ENCODE measurements at places on chromosomes 13 and 19. TPM values are rescaled to one million over a fixed set of nuclear protein-coding genes. Genes with fewer than 3 reads are reported as not detected.

- no peak for DNase-seq
These were observed 70.7 kb downstream of the COL4A2 start for GRCh38 chr13:110377826-110378201.

DNA sequence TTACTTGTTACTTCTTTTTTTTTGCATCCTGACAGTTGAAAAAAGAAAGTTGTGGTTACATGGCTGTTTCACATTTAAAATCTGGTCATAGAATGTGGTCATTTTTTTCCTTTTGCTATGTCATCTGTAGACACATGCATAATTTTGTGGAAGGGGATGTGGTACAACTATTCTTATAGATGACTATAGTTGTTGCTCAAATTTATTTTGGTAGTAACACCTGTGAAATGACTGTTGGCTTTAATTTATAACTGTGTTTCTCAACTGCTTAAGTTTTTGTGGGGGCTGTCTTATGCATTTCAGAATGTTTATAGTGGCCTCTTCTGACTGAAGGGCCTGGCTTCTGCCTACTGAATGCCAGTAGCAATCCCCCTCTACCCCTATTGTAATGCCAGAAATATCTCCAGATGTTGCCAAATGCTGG lies 130.5 kb downstream of the PAN3 start:
- no peak for DNase-seq

DNA sequence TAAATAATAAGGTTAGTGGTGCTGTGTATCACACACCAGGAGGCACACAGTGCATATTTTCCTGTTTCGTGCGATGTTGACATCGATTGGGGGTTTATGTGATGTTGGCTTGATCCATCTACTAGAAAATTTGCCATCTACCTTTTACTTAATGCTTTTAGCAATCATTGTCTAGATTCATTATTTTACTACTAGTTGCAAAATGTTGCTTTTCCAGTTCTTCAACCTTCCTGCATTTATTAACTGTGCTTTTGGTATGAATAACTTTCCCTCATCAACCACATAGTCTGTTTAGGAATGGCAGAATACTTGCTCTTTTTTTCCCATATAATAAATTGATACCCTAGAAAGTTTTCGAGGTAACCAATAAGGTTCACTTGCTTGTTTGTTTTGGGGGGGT lies 17.5 kb downstream of the C13orf42 start:
- DNase-seq, result no peak

- no peak for DNase-seq
These were observed 738 bp downstream of the DMWD start for GRCh38 chr19:45791744-45792469.

GRCh38 chr19:56405062-56405461 lies 930 bp downstream of the ZNF583 start:
- DNase-seq, result no peak

- DNase-seq, result no peak
These were observed 688 bp downstream of the ZFP36 start for GRCh38 chr19:39407410-39407659.

DNA sequence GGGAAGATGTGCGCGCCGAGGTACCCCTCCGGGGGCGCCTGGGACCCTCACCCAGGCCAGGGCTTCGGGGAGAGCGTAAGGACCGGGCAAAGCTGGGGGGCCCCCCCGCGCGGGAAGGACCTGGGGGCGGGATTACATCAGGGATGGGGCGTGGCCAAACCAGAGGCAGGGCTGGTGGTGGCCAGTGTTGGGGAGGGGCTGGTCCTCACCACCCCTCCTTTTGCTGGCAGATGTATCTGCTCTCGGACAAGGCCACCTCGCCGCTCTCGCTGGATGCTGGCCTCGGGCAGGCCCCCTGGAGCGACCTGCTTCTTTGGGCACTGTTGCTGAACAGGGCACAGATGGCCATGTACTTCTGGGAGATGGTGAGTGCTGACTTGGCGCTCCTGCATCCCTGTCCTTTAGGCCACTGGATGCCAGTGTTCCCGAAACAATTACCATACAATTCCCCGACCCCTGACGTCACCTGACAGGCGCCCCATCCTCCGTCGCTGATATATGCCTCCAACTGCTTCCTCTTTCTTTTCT lies 25.3 kb downstream of the TRPM4 start:
- DNase-seq, result no peak

- no peak for DNase-seq
These were observed 525 bp downstream of the BORA start for GRCh38 chr13:72728290-72728605.

DNA sequence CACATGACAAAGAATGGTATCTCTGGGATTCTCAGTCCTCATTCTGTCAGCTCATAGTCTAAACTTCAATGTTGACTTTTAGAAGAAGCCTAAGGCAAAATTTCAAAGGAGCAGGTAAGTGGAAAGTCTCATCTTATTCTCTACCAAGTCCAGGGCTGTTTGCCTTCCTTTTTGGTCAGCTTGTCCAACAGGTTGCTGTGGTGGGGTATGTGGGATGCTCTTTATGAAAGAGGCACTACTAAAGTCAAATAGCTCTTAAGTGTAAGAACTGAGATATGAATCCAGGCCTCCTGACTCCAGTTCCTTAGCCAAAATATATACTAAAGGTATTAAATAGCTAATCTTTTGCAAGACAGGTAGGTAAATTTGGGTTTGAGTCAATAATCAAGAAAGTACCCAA lies 540.6 kb upstream of the SPRY2 start:
- DNase-seq, result no peak

- no peak for DNase-seq
These were observed 16.3 kb upstream of the GSX1 start for GRCh38 chr13:27775943-27776342.

- peak; percentile 49 for DNase-seq
These were observed 2.0 kb downstream of the PTH2 start for GRCh38 chr19:49421039-49421877.

DNA sequence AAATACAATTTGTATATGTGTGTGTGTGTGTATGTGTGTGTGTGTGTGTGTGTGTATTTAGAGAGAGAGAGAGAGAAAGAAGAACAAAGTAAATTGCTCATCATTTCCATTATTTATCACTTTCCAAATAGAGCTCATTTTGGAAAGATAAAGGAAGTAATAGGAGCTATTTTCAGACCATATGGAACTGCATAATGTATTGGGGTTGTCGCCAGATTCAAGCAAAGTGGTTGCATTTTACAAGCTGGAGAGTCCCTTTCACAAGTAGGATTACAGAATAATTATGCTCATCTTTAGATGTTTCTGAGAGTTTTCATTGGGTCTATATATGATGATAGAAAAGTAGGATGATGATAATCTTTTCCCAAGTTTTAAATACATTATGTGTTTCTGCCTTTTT lies 842.7 kb upstream of the SLC10A2 start:
- DNase-seq, result no peak

Gene NCAN
- total RNA-seq, result not detected

Gene ZNF324B
- total RNA-seq, result 6.7 TPM

Gene CACNG6
- total RNA-seq, result not detected

Gene LRFN3
- total RNA-seq, result 5.7 TPM

Gene CEBPA
- not detected for total RNA-seq

Gene CYP2A7
- not detected for total RNA-seq

Gene CGB1
- total RNA-seq, result 1.00 TPM

Gene IL17D
- 4.3 TPM for total RNA-seq

Gene ZNF28
- 29.1 TPM for total RNA-seq

Gene KLK14
- not detected for total RNA-seq
